ENCODE measurements at places on chromosomes 12 and 14.

- peak; percentile 54 for DNase-seq
Observed at GRCh38 chr12:20798554-20798953, 12.0 kb upstream of the SLCO1B3 start.

DNA sequence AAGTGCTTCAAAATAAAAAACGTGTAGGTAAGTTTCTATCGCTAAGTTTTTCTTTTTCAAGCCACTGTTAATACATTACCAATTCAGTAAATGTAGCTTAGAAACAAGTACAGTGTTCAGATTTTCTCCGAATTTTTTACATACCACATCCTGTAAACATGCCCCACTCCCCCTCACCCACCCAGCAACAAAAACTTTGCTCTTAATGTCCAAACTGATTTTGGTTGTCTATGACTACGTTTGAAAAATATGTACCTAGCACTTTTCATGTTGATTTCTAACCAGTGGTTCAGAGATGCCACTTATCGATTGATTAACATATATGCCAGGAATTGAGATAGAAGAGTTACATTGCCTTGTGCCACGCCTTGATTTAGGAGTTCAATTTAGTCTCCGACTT is 663 bp upstream of the LIN7A start:
- no peak for DNase-seq

- DNase-seq: no peak
Observed at GRCh38 chr12:132543298-132544079, 53.5 kb downstream of the FBRSL1 start.

- DNase-seq: no peak
Observed at GRCh38 chr14:24706351-24706750, 72.4 kb upstream of the GZMB start.

DNA sequence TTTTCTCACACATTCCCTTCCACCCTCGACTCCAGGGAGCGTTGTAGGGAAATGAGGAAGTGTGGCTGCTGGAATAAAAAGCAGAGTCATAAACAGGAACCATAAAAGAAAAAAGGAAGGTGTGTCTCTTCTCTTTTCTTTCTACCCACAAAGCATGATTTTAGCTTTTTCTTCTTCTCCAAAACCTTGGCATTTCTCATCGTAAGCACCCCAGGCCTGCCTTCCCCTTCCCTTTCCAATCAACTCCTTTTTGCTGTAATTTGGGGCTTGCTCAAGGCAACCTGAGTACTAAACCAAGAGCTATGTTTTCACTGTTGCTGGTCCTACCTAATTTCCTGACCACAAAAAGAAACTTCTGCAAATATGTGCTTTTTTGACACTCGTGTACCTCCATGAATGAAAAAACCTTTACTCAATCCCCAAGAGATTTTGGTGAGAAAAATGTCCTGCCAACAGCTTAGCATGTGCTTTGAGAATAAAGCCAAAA is 9.2 kb downstream of the PLBD1 start:
- no peak for DNase-seq

GRCh38 chr12:84891106-84891838 is 21.3 kb downstream of the SLC6A15 start:
- DNase-seq: peak; percentile 6

DNA sequence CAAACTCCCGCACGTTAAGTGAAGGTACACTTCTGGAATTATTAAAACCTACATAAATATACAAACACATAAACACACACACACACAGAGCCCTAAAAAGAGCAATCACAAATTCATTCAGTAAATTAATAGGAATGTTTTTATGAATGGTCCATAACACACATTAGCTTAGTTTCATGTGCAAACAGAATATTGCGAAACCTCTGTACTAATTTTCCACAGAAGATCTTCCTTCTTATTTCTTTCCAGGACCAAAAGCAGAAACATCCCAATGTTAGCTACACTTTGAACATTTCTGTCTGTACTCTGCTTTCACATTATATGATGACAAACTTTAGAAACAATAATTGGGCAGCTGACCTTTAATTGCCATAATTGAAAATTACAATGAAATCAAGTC is 101.6 kb downstream of the SOX5 start:
- no peak for DNase-seq

- no peak for DNase-seq
Observed at GRCh38 chr12:11846488-11846887, 197.0 kb downstream of the ETV6 start.

- no peak for DNase-seq
Observed at GRCh38 chr14:80208461-80208860, 2.8 kb downstream of the DIO2 start.

All from fibroblast of skin of scalp (primary cell).